Thoracic aorta (tissue), 2 donors: ENCODE measurements at places on chromosomes 11 and 22. TPM values are rescaled to one million over a fixed set of nuclear protein-coding genes. Genes with fewer than 3 reads are reported as not detected.

- no peak for DNase-seq
Observed at GRCh38 chr11:42093541-42093940, 634.1 kb upstream of the LRRC4C start.

- DNase-seq = no peak
Observed at GRCh38 chr11:22521226-22521625, 104.4 kb downstream of the FANCF start.

DNA sequence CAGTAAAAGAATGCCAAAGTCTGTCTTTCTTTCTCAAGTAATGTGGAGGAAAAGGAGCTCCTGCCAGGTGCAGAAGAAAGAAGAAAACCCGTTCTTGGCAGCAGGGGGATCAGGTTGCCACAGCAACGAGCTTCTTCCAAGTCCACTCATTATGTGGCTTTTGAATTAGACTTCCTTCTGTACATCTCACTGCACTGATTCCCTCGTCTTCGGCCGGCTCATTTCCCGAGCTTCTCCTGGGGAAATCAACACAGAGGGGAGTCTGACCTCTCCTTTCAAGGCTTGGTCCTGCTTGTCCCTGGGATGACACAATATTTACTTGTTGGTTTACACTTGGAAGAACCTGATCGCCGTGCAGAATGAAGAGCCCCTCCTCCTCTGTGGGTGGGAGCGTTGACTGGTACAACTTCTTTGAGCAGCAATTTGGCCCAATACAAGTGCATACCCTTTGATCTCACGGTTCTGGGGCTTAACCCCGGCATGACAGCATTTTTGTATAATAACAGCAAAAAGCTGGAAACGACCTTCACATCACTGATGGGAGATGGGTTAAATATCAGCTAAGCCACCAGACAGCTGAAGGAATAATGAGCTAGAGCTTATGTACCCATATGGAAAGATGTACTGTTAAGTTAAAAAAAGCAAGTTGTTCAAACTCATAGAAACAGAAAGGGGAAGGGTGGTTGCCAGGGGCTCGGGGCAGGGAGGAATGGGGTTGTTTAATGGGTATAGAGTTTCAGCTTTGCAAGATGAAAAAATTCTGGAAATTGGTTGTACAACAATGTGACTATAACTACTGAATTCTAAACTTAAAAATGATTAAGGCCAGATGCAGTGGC, 35.4 kb downstream of the MCHR1 start:
- DNase-seq = no peak

DNA sequence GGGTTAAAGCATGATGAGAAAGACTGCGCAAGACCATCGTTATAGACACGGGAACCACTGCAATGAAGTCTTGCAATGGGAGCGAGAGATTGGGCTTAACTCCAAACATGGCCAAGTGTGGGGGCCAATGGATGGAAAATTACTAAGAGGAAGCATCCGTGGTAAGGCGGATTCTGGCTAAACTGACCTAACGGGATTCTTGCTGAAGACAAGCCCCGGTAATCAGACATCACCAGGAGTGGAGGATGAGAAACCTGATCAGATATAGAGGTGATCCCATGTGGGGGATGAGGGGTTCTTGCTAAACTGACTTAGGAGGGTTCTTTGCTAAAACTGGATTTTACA, 5.8 kb upstream of the SYNGR1 start:
- no peak for DNase-seq

- DNase-seq = no peak
Observed at GRCh38 chr11:8289492-8289918, 25.8 kb upstream of the LMO1 start.

Gene SYT7
- total RNA-seq = not detected
